ENCODE measurements at places on chromosomes 16 and 17.
A peak's percentile ranks its signal among the peaks of the same experiment; 100 is the strongest.

GRCh38 chr17:81553616-81554181 lies 1.5 kb upstream of the FAAP100 start:
- peak; percentile 91 for DNase-seq

GRCh38 chr16:23924128-23924527 lies 88.3 kb downstream of the PRKCB start:
- DNase-seq, result peak; percentile 62

DNA sequence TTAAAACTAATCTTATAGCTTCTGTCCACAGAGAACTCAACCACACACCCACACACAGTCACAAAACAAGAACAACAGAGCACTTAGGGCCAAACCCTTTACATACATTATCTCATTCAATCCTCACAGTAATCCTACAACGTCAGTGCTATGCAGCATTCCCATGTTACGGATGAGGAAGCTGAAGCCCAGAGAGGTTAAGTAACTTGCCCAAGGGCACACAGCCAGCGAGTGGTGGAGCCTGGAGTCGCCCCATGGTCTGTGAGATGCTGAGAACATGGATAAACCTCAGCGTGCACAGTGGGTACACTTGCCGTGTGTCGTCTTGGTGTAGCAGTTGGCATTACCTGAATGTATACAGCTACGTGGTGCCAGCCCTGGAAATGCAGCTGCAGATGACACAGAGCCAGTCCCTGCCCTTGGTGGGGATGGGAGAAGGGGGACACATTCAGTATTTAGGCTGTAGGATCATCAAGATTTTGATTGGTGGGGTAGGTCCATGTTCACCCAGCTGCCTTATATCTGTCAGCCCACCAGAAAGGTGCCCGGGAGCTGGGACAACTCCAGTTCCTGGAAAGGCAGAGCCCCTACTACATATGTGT lies 177.0 kb downstream of the IRF8 start:
- no peak for DNase-seq

- DNase-seq, result no peak
These were observed 88.4 kb downstream of the PLXDC1 start for GRCh38 chr17:39062846-39063680.

DNA sequence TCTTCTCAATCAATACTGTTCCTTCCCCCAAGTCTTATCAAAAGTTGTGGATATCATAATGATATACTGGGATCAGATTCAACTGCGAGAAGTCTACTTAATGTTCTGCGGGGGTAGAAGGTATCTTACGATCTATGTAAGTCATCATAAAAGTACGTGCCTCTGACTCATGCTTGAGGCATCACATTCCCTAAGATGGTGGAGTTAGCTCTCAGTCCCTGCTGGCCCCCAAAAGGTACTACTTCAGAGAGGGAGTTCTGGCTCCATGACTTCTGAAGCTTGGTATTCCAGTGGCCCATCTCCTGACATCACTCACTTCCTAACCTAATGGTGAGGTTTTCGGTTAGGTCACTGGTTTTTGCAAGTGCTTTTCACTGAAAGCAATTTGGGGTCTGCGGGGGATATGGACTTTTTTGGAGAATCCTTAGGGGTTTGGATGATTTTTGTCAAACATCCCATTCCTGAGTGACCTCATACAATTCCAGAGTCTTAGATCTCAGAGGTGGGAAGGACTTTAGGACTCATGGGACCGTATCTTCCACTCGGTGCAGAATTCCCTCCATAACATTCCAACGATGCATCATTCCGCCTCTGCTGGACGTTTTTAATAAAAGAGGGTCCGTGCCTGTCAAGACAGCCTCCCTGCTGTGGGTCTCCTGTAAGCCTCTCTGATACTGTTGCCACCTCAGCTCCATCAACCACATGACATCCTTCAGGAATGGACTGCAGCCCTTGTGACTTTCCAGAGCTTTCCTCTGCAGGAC lies 74.3 kb downstream of the DYNLRB2 start:
- DNase-seq, result no peak

DNA sequence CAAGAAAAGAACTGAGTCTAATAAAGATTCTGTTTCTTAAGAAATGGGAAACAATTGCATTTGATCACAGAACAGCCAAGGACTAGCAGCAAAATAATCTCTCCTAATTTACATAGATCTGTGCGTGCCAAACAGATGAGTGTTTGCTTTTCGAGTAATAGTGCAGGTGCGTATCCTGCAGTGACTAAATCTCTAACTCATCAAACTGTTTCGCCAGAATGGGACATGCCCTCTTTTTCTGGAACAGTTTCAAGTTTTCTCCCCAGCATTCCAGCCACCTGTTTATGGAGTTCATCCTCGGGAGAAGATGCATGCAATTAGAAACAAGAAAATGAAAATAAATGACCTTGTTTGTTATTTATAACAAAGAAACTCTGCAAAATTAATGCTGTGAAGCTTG lies 5.7 kb upstream of the TOX3 start:
- DNase-seq, result no peak

- DNase-seq, result no peak
These were observed 14.6 kb downstream of the RECQL5 start for GRCh38 chr17:75652341-75652740.

- DNase-seq, result peak; percentile 75
These were observed 102.1 kb downstream of the PITPNC1 start for GRCh38 chr17:67479148-67479547.

- DNase-seq, result peak; percentile 72
These were observed 69.6 kb downstream of the RAI1 start for GRCh38 chr17:17750881-17751280.

GRCh38 chr16:424033-424622 lies 1.3 kb upstream of the RAB11FIP3 start:
- peak; percentile 46 for DNase-seq

DNA sequence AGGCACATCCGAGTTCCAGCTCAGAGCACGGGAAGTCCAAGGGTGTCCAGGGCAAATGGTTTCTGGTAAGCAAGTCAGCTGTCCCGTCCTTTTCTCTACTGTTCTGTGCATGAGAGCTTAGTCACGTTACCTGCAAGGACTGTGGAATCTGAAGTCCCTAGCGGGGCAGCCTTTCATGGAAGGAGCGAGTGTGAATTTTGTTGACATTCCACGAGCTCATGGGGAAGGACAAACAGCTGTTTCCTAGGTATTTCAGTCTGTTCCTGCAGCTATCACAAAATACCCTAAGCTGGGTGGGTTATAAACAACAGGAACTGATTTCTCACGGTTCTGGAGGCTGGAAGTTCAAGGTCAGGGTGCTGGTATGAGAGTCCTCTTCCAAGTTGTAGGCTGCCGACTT lies 109.2 kb downstream of the SDR42E1 start:
- no peak for DNase-seq

DNA sequence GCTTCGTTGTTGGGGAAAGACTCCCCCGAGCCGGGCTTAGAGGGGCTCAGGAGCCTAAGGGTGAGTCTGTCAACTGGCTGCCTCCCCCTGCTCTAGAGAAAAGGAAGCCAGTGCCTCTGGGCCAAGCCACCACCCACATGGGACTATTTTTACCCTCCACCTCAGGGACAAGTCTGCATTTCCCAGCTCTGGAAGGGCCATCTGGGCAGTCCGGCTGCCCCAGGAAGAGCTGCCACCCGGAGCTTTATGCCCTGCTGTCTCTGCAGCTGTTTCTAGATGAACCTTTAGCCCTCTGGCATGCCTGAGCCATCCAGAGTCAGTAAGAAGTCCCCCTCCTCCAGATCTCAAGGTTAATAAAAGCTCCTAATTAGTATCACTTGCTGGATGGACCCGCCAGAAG lies 5.3 kb upstream of the RPRML start:
- DNase-seq, result no peak

GRCh38 chr17:49063652-49064051 lies 66.5 kb downstream of the IGF2BP1 start:
- DNase-seq, result no peak

DNA sequence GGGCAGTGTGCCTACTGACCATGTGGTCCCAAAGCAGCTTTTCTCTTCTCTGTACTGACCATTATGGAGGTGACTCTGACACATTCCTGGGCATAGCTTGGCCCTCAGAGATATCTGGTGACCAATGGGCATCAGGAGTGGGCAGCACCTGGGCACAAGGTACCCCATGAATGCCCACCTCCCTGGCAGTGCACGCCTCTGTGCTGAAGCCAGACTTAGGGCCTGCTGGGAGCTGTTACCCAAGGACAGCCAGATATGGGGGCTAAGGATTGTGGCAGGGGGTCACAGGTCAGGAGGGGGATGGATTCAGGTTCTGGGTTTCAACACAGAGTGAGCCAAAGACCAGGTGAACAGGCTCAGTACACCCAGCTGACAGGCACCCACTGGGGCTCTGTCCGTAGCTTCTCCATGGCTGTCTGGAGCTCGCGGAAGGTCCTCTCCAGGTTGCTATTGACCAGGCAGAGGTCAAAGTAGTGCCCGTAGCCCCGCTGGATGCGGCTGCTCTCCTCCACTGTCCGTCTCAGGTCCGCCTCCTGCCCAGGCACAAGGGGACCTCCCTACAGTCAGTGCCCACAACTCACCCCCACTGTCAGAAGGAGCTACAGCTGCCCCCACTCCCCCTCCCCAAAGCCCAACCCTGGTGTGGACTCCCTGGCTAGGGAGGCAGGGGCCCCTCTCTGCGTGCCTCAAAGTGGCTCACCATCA lies 29.7 kb downstream of the MPP2 start:
- no peak for DNase-seq

GRCh38 chr17:75588596-75589011 lies 1.0 kb downstream of the MYO15B start:
- no peak for DNase-seq

DNA sequence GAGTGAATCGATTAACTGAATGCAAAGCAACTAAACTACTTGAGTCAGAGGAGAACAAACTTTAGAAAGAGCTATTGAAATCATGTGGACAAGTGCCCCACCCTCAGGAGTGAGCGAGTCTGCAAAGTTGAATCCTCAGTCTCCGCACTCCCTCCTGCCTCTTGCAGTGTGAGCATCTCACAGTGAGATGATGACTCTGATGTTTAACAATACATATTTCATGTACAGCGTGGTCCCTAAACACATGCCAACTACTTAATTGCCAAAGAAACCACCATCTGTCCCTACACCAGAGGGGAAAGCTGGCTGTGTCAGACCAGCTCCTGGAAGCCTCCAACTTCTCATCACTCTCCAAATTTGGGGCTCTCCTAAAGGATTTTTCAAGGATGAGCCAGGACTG lies 31.2 kb downstream of the PIMREG start:
- DNase-seq, result no peak

- DNase-seq, result no peak
These were observed 55.3 kb downstream of the HLF start for GRCh38 chr17:55319933-55320593.
